GM20000 (cell line): ENCODE measurements at places on chromosomes 3 and 15.
A peak's percentile ranks its signal among the peaks of the same experiment; 100 is the strongest.

- DNase-seq, result no peak
Observed at GRCh38 chr15:70617076-70617910, 146.1 kb downstream of the UACA start.

- no peak for DNase-seq
Observed at GRCh38 chr15:39598186-39598850, 17.4 kb downstream of the THBS1 start.

GRCh38 chr3:141191097-141191749 is 40.4 kb upstream of the PXYLP1 start:
- no peak for DNase-seq

GRCh38 chr3:69855436-69856162 is 116.3 kb downstream of the MITF start:
- no peak for DNase-seq

GRCh38 chr15:66646308-66646707 is 55.7 kb upstream of the SMAD6 start:
- DNase-seq, result no peak

DNA sequence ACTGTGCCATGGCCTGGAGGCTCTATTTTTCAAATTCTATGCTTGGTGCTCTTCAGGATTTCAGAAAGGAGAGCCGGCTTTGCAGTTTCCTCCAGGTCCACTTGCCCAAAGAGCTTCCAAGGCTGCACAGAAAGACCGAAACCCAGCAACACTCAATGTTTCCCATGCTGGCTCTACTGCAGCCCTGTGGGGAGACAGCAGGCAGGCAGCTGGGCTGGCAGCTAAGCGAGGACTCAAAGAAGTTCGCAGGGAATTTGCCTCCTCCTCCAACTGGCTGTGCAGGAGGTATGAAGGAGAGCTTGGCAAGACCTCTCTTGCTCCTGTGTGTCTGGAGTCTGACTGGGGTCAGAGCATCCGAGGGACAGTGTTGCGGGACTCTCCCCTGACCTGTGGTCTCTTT is 17.4 kb upstream of the ITGA11 start:
- DNase-seq, result no peak

GRCh38 chr15:81410318-81410753 is 36.3 kb upstream of the TMC3 start:
- DNase-seq, result peak; percentile 46

DNA sequence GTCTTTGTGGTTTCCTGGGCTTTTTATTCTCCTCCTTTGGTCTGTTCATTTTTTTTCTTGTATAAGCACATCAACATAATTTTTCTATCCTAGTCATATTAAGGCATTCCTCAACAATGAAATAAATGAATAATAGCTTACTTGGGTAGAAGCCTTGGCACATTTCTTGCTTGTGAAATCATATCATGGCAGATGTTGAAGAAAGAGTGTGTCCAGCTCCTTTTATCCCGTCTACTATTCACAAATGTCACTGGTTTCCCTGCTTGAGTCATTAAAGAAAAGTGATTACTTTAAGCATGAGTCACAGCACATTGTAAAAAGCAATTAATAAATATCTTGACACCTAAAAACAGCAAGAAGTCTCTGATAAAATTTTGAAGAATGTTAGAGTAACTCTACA is 42.1 kb downstream of the MINAR1 start:
- DNase-seq, result no peak

DNA sequence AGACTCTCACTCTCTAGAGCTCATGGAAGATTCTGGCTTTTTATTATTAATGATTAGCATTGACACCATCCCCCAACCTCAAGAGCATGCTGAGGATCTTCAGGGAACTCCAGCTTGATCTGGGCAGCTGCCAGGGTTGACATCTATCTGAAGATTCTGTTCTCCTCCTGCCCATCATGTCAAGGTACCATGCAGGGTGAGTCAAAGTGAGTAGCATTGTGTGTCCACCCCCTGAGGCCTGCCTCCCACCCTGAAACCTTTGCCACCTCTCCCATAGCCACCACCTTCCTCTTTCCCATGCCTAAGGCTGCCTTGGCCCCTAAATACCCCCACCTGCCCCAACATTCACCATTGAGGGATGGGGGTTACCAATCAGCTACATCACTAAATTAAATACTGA is 70.1 kb upstream of the SLCO3A1 start:
- no peak for DNase-seq

- DNase-seq, result no peak
Observed at GRCh38 chr3:151393941-151394340, 9.4 kb upstream of the P2RY12 start.

- DNase-seq, result no peak
Observed at GRCh38 chr3:193499801-193500485, 54.8 kb downstream of the ATP13A4 start.

GRCh38 chr15:64678126-64678819 is 97.1 kb downstream of the RBPMS2 start:
- DNase-seq, result no peak

DNA sequence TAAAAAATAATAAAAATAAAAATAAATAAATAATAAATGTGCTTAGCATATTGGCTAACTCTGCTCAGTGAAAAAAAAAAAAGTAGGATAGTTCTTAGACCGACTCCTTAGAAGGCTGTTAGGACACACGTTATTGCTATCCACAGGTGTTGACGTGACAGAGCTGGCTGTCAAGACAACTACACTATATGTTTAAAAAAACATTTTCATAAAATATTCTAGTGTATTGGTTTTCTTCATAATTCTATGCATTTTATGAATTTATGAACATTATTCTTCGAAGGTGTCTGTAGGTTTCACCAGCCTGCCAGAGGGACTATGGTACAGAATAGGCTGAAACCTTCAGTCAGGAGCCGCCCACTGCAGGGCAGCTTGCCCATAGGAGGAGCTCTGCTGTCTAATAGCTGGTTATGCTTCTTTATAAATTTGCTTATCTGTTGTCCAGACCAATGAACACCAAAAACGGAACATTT is 9.2 kb downstream of the TM4SF1 start:
- DNase-seq, result no peak

- no peak for DNase-seq
Observed at GRCh38 chr15:36921484-36922091, 178.8 kb downstream of the MEIS2 start.

GRCh38 chr3:49120096-49120437 is 556 bp downstream of the USP19 start:
- DNase-seq, result peak; percentile 42

DNA sequence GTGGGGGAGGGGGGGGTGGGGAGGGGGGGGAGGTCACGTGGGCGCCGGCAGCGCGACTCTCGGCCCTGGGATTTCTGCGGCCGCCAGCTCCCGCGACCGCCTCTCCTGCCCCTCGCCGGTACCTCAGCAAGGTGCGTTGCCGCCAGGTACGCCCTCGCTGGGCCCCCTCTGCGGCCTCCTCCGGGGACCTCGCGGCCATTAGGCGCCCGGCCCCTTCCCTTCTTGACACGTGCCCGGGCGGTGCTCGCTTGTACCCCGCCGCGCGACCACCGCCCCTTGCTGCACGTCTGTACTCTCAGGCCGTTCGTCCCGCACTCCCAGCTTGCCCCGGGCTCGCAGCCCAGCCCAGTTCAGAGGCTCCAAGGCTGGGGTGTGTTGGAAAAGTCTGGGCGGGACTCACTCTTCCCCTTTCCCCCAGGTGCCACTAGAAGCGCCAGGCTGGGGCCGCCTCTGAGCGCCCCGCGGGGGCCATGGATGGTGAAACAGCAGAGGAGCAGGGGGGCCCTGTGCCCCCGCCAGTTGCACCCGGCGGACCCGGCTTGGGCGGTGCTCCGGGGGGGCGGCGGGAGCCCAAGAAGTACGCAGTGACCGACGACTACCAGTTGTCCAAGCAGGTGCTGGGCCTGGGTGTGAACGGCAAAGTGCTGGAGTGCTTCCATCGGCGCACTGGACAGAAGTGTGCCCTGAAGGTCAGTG is at the start of gene MAPKAPK3:
TSS of gene MAPKAPK3 (plus strand) at position 56 of the 696 bp plus-strand sequence. CDS start at position 471, 415 bp downstream.
- DNase-seq, result no peak

DNA sequence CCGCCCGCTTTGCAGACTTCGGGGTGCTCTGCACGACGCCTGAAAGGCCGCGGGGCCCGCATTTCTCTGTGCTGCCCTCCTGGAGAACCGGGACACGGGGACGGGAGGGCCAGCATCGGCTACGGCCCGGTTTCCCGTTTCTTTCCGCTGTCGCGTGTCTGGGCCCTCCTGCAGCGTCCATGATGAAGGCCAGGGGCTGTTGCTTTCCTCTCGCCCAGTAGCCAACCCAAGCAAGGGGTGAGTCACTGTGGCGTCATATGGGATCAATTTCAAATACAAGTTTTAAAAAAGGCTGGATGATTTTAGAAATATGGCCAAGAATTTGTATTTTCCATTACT is 435 bp downstream of the SLC35G2 start:
- DNase-seq, result peak; percentile 45

GRCh38 chr3:191352014-191352413 is 21.7 kb upstream of the UTS2B start:
- DNase-seq, result no peak
